ENCODE measurements at places on chromosomes 4 and X.

DNA sequence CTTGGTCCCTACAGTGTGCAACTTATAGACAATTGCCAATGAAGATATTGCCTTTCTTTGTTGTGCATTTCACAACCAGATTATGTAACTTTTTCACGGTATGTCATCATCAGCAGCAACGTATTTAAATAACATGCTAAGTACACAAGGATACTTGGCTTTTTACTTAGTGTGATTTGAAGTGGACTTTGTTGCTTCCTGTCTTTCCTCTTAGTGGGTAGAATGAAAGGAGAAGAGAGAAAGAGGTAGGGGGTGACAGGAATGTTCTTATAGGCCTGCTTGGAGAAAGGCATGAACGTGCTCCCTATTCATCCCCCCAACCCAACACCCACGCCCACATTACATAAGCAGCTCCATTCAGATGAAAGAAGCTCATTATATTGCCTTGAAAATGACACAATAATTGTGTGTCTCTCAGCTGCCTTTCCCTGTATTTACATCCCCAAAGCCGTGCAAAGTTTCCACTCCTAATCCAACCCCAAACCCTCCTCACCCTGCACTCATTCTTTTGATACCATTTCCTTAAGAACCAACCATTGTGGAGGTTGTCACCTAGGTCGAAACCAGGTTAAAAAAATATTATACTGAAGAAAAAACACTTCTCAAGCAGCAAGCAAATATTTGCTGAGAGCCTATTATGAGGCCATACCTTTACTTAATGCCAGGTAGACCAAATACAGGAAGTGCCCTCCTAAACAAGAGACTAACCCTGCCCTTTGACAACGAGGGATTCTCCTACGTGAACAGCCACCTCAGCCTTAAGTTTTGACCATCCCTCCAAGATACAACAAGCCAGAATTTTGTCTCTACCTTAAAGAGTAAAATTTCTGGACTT is 25.2 kb upstream of the GK start:
- no peak for DNase-seq

DNA sequence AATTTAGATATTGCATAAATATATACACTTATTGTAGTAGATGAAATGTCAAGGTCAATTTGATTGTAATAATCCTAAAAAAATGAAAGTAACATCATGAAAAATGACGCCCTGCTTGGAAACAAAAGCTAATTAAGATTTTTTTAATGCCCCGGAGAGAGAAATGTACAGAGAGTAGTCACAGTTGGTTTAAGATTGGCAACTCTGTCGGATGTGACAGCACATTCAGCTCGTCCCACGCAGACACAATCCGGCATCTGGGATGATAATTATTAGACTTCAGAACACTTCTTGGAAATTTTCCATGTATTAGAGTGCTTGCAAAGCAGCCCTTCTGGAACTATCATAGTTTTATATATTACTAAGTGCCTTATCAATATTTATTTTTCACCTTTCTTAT is 478.0 kb downstream of the PDHA2 start:
- no peak for DNase-seq

DNA sequence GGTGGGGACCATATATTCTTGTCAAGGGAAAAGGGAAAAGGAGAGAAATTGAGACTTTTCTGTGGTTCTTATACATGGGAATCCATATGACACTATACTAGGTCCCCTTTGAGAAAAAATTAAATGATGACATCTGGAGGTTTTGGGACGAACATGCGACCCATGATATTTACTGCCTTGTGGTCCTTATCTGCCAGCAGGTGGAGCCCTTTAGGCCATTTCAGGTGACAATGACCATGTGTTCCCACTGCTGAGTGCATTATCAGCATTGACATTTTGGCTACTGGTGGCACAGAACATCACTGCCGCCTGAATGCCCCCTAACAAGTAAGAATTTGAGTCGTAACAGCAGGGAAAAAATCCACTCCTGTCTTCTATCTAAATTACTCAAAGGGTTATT is 843.4 kb downstream of the FSTL5 start:
- no peak for DNase-seq

DNA sequence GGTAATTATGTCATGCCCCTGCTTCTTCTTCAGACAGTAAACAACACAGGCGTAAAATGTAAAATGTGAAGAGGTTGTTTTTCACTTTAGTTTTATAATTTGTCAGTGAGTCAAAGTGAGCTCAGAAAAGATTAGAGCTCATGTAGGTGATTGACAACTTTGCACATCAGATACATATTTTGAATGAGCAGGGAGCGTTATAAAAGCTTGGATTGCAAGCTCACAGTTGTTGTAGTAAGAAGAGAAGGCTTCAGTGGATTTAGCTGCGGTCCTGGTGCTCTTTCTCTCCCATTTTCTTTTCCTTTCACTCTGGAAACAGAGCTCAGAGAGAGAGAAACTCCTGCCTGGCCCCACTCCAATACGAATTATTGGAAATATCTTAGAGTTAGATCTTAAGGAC is 26.4 kb downstream of the MTMR1 start:
- no peak for DNase-seq

GRCh38 chrX:104712515-104712914 is 146.5 kb downstream of the IL1RAPL2 start:
- DNase-seq: no peak

DNA sequence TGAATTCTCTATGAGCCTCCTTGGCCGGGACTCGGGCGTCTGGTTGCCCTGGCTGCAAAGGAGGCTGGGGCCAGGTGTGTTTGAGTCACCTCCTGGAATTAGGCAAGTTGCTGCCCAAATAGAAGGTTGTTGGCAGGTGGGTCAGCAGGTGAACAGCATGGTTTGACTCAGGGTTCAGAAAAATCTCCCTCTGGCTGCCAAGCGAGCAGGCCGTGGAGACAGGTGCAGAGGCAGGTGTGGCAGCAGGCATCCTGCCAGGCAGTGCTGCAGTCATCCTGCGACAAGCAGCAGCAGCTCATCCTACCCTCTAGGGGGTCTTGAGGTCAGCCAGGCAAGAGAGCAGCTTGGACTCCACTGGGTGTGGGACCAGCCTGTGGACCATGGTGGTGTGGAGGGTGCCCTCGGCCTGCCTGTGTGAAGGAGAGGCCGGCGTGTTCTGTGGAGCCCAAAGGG is 8.2 kb downstream of the MSANTD1 start:
- DNase-seq: no peak

GRCh38 chrX:64394874-64395567 is at the start of gene MTMR8:
MTMR8 (minus strand) TSS chrX:64395452; CDS start chrX:64395363, 89 bp downstream.
- peak; percentile 10 for DNase-seq

DNA sequence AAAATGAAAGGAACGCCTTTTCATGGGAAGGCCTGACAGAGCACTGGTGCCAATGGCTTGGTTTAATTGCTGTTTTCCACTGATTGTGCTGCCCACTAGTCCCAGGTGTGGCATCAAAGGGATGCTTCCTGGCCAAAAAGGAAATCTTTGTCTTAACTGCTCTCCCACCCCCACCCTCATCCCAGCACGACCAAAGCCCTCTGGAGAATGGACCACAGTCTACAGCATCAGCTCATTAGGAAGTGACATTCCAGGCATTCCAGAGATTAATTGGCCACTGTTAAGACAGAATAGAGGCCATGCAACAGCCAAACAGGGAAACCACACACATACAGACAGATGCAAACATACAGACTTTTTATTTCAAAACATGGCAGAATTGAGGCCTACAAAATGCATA is 143.2 kb downstream of the LHFPL1 start:
- DNase-seq: no peak

GRCh38 chr4:156975686-156976085 is 4.1 kb upstream of the PDGFC start:
- no peak for DNase-seq

GRCh38 chr4:47390428-47391125 is 72.9 kb downstream of the COMMD8 start:
- no peak for DNase-seq

DNA sequence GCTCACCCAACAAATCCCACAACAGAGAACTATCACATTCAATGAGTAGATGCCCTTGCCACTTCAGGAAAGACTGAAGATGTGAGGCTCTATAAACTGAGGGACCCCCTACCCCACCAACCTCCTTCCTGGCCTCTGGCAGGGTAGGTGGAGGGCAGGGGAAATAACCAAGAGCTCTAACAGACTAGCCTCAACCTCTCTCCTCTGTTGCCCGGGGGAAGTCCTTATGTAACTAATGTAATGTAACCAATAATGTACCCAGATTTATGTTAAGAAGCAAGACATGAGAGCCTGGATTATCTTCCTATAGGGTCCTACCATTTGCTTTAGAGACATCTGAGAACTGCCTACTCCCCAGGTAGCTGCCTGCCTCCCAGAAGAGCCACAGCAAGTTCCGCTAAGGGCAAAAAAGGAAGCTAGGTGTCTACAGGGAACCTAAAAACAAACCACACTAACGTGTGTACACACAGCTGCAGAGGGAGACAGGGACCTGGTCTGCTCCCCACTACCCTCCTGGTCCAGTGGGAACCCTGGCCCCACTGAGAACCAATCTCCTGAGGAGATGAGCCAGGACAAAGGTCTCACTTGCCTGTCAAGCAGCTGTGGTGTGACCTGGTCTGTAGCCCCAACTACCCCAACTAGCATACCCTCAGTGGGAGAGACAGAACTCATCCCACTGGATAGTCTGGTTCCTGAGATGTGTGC is 17.7 kb downstream of the OTUD5 start:
- DNase-seq: no peak

- DNase-seq: no peak
These were observed 586.2 kb downstream of the RAB28 start for GRCh38 chr4:12897954-12898353.

GRCh38 chr4:40800064-40800463 is 50.3 kb downstream of the NSUN7 start:
- no peak for DNase-seq

GRCh38 chrX:105315248-105315647 is 94.8 kb upstream of the TEX13A start:
- no peak for DNase-seq

- no peak for DNase-seq
These were observed 184.1 kb downstream of the MID1IP1 start for GRCh38 chrX:38985375-38985774.

- DNase-seq: no peak
These were observed 14.5 kb upstream of the FGG start for GRCh38 chr4:154626793-154627484.

GRCh38 chr4:44447563-44448504 is 775 bp downstream of the KCTD8 start:
- DNase-seq: no peak

GRCh38 chr4:56637791-56638190 is 43.3 kb downstream of the HOPX start:
- no peak for DNase-seq

DNA sequence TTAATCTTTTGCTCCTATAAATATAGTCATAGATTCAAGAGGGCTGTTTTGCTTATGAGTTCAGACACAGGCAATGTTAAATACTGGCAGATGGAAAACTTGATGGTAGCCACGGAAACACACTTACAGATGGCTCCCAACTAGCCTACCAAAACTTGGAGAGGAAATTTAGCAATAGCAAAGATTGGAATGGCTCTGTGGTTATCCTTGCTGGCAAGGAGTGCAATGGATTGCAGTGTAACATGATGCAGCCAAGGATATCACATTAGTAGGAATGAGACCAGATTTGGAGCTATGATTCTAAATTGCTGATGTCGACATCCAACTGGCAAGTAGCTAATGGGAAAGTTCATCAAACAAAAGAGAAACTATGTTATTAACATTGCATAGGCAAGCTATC is 791.0 kb upstream of the DIAPH2 start:
- DNase-seq: no peak

GRCh38 chr4:1660948-1661677 is 23.0 kb downstream of the FAM53A start:
- no peak for DNase-seq

DNA sequence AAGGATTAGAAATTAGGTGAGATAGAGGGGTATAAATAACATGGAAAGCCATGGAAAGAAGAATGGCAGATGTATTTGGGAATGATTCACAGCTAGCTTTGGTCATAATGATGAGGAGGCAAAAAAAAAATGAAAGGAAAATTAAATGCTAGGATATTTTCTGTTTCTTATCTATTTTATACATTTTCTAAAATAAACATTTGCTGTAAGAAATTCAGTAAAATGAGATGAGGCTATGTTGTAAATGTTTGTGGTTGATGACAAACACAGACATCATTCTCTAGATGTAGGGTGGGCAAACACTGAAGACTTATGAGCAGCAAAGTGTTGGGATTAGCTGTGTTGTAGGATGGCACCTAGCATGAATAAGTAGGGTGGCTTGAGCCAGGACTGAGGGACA is 407.1 kb downstream of the IL15 start:
- no peak for DNase-seq

DNA sequence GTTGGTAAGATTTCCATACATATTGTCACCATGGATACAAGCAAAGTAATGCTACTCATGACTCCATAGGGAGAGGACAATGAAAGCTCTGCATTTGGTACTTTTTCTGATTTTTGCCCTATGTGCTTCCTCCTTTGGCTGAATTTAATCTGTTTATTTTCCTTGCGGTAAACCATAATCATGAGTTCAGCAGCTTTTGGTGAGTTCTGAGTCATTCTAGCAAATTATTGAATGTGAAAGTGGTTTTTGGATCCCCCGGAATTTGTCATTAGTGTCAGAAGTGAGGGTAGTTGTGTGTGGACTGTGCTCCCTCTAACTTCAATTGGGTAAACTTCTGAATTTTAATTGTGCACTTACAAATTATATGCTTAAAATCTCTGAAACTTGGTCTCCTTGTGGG is 170.3 kb downstream of the MOSPD2 start:
- DNase-seq: no peak

- no peak for DNase-seq
These were observed 26.1 kb downstream of the GK start for GRCh38 chrX:30679369-30679768.

DNA sequence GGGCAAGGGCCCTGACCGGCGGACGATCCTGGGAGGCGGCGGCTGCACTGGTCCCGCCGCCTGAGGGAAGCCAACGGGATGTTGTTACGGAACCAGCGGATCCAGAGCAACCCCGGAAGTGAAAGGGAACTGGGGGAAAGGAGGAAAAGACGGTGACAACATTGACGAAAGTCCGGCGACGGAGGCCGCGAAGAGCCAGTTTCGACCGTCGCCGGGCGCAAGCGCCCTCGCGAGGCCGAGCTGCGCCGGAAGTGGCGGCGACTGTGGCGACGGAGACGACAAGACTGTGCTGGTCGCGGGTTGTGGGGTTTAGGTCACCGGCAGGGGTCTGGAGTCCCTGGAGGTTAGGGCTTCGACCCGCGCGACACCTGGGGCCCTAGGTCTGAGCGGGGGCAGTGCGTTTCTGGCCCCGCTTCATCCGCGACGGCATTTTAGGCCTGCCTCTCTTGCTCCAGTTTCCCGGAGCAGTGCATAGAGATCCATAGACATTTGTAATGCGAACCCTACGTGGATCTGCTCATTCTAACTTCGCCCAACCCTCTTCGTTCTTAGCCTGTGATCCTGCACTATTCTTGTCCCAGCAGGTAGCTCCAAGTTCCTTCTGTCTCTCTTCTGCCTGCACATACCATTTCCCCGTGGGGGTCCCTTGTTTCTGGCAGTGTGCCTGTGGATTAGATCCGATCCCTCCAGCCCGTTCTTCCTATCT is at the start of gene BOD1L1:
BOD1L1 (minus strand) TSS at position 120 of the 706 bp plus-strand sequence. CDS start 138 bp downstream, outside the sequence.
- DNase-seq: peak; percentile 82

DNA sequence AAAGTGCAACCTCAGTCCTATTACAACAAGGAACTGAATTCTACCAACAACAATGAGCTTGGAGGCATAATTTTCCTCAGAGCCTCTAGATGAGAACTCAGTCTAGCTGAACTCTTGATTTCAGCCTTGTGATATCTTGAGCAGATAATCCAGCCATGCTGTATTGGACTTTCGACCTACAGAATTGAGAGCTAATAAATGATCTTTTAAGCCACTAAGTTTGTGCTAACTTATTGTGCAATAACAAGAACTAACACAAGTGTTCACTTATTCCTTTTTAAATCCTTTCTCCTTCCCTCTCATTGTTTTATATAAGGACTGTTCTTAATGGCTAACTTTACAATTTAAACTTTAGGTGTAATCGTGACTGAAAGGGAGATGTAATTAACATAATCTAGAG is 140.7 kb downstream of the MAGEB17 start:
- no peak for DNase-seq
